ENCODE measurements at places on chromosomes 11 and 22.

DNA sequence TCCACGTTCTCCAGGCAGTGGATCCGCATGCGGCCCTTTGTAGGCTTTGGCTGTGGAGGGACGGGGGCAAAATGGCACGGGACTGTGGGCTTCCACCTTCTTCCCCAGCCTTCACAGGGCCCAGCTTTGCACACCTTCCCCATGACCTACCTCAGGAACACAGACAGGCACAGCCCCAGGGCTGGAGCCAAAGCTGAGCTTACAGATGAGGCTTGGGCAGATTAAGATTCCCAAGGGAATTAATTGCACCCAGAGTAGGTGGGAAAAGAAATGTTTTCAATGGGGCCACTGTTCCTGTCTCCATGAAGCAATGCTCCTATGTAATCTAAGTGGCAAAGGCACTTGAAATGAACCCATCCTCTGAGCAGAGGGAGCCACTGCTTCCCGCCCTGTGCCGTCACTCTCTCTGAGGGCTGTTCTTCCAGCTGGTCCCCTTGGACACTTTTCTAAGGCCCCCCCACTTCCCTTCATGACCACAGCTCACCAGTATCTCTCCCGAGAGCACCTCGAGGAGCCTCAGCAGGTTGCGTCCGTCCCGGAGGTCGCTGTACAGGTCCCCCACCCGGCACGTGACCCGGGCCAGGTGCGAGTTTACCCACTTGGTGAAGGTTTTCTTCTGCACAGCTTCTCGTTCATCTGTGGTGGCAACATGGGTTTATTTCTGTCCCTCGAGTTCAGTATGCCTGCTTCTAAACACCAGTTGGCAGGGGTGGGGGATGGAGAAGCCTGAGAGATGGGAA is 13.5 kb downstream of the SPTBN2 start:
- no peak for DNase-seq

- no peak for DNase-seq
Measured at GRCh38 chr22:39363751-39364515, 14.1 kb downstream of the SYNGR1 start.

DNA sequence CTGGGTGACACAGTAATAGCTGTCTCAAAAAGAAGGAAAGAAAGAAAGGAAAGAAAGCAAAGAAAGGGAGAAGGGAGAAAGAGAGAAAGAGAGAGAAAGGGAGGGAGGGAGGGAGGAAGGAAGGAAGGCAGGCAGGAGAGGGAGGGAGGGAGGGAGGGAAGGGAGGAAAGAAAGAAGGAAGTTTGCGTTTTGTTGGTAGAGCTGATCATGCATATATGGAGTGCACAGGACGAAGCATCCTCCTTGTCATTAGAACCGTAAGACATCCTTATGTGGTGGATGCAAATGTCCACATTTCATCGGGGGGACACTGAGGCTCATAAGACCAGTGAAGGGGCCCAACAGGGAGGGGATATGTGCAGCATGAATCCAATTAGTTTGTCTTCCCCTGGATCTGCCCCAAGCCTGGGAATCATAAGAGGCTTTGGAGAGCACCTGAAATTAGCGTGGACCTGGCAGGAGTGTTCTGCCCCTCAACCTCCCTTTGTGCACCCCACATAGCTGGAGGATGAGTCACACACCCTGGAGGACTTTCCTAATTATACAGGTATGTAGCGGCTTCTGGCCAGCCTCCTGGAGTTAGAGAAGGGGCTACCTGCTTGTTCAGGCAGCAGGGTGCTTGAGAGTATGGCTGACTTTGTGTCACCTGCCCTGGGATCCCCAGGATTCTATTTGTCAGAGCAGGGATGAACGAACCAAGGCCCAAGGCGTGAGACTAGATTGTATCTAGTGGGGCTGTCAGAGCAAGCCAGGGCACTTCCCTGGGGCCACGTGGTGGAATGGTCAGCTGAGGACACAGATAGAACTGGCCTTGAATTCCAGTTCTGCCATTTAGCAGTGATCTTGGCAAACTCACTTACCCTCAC is 119.7 kb upstream of the CD82 start:
- DNase-seq: no peak

- DNase-seq: no peak
Measured at GRCh38 chr11:126329644-126330211, 25.8 kb upstream of the ST3GAL4 start.

DNA sequence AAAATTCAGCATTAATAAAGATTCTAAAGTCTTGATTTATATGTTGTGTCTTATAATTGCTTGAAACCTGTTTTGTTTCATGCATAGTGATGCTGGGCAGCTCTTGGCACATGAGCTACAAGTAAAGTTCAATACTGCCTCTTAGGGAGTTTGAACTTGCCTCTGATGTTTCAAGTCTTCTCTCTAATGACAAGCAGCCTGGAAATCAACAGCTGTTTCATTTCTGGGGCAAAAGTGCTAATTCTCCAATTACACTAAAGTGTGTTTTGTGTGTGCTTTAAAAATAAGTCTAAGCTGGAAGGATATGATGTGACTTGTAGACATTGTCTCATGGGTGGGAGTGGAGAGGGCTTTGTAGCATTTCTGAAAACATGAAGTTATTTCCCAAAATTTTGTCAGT is 23.7 kb upstream of the SESN3 start:
- DNase-seq: no peak

DNA sequence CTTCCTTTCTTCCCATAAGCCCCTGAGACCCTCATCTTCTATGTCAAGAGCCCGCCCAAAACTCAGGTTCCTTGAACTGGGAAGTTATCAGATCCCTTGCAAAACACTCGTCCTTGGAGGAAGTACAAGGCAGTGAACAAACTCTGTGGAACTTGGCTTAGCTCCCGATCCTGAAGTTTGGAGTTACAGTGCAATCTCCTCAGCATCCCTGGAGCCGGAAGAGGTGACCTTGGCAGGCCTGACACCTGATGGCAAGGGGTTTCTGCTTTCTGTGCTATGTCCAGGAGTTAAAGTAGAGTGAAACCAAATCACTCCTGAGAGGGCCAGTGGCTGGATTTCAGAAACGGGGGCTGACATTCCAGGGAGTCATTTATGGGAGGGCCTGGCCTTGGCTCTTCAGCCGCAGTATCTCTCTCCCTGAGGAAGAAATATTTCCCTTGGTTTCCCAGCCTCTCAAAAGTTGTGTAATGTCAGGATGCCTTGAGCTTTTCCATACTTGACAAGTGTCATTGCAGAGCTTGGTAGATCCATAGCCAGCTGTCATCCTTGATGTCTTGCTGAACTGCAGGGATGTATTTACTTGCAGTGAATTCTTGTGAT is 1.9 kb upstream of the GRAMD1B start:
- DNase-seq: no peak

DNA sequence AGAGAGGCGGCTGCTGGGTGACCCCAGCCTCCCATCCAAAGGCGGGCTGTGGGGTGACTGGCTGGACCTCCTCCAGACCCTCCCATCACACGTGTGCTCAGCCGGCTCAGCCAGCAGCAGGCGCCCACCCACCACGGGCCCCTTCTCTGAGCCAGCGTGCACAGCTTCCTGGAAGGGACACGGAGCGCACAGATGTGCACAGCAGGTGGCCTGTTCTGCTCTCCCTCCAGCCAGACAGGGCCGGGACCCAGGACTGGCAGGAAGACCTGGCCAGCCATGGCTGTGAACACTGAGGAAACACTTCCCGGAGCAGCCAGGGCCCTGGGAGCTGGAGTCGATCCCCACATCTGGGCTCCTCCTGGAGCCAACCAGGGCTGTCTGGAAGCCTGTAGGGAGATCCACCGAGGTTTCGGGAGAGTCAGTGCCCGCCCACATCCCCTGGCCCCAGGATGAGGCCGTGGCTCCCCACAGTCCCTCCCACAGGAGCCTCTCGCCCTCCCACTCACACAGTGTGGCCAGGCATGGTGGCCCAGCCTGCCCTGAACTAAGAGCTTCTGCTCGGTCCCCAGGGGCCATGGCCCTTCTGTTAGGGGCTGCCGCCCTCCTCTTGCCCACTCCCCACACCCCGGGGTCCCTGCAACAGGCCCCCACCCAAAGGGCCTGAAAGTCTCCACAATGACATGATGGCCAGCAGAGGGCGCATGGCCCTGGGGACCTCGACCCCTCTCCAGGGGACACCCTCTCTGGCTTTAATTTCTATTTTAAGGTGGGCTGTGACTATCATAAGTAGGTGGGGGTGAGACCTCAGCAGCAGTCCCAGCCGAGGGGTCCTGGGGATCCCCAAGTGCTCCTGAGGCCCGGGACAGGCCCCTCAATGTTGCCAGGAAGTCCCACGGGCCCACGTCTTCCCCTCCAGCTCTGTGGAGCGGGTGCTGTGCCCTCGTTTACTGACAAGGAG is 90.6 kb upstream of the FGF3 start:
- no peak for DNase-seq

DNA sequence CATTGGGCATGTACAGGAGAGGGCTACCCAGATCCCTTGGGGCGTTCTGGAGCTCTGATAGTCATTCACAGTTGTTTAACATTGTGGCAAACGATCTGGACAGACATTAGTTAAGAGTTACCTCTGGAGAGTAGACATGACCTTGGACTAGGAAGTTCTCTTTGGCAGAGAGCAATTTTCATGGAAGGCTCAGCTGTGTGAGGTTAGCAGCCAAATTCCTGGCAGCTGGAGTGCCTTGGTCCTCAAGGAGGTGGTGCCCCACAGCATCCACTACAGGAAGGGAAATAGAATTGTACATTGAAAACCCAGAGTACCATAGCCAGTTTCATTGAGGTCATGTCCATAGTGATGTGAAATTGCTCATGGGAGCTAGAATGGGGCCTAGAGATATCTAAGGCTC is 82.8 kb downstream of the BLID start:
- no peak for DNase-seq

GRCh38 chr22:36455571-36456463 is 25.6 kb downstream of the TXN2 start:
- no peak for DNase-seq

GRCh38 chr11:63919267-63920125 is 2.5 kb upstream of the RCOR2 start:
- no peak for DNase-seq

GRCh38 chr11:110858547-110858921 is 146.3 kb upstream of the ARHGAP20 start:
- peak; percentile 48 for DNase-seq

DNA sequence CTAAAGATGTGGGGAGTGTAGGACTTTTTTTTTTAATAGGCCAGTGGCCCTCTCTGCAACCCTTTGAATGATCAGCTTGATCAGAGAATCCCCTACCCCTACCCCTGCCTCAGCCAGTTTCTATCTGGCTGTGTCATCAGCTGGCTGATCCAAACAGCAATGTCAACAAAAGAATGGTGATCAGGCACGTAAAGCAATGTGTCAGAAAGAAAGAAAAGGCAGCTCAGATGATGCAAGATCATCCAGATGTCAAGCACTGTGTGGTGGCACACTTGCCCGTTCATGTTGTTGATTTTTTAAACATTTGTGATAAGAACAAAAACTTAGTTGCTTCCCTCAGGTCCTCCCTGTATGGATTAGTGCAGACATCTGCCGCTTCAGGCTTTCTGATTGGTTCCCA is 26.3 kb upstream of the EHF start:
- DNase-seq: no peak

GRCh38 chr22:33054001-33054675 is 4.0 kb downstream of the SYN3 start:
- DNase-seq: no peak

GRCh38 chr11:102306817-102307726 is 10.2 kb upstream of the BIRC3 start:
- DNase-seq: no peak

GRCh38 chr11:74268456-74268855 is 43.0 kb downstream of the P4HA3 start:
- DNase-seq: no peak

- DNase-seq: no peak
Measured at GRCh38 chr11:119863851-119864601, 135.0 kb upstream of the NECTIN1 start.

DNA sequence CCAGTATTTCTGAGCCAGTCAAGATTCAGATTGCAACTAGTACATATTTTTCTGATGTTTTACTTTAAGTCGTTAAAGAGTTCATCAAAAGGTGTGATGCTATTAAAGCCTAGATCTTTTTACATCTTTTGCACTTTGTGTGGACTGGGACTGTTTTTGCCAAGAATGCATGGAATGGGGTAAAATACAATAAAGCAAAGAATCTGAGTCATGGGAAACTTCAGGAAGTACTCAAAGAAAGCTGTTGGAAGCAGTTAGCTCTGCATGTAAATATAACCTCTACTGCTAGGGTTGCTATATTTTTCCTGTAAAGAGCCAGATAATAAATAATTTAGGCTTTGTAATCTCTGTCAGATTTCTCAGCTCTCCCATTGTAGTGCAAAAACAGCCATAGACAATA is 20.9 kb downstream of the ATXN10 start:
- DNase-seq: peak; percentile 37

- DNase-seq: no peak
Measured at GRCh38 chr11:97574976-97575665, 1185.3 kb downstream of the JRKL start.

DNA sequence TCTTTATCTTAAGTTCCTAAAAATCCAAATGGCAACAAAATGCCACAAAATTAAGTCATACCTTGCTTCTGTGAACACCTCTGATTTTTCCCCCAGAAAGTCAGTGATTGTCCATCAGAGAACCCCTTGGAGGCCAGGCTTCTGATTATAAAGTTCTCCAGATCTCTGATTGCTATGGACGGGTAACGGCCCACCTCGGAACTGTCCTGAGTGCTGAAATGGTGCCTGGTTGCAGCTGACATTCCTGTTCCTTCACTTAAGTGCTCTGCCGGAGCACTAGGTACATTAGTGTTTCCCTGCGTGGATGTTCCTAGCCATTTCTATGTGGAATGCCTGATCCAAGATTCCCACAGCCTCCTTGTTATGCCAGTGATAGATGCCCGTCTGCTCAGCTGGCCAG is 85.0 kb downstream of the CHST1 start:
- DNase-seq: peak; percentile 20

DNA sequence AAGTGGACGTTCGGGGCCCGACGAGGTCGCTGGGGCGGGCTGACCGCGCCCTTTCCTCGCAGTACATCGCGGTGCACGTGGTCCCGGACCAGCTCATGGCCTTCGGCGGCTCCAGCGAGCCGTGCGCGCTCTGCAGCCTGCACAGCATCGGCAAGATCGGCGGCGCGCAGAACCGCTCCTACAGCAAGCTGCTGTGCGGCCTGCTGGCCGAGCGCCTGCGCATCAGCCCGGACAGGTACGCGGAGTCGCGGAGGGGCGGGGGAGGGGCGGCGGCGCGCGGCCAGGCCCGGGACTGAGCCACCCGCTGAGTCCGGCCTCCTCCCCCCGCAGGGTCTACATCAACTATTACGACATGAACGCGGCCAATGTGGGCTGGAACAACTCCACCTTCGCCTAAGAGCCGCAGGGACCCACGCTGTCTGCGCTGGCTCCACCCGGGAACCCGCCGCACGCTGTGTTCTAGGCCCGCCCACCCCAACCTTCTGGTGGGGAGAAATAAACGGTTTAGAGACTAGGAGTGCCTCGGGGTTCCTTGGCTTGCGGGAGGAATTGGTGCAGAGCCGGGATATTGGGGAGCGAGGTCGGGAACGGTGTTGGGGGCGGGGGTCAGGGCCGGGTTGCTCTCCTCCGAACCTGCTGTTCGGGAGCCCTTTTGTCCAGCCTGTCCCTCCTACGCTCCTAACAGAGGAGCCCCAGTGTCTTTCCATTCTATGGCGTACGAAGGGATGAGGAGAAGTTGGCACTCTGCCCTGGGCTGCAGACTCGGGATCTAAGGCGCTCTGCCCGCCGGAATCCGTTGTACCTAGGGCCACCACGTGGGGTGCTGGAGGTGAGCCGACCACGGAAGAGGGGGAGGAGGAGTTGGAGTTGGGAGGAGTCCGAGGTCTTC is 771 bp downstream of the MIF start:
- peak; percentile 75 for DNase-seq
